AG08396 (cell line): ENCODE measurements at places on chromosomes 3 and 15.

DNA sequence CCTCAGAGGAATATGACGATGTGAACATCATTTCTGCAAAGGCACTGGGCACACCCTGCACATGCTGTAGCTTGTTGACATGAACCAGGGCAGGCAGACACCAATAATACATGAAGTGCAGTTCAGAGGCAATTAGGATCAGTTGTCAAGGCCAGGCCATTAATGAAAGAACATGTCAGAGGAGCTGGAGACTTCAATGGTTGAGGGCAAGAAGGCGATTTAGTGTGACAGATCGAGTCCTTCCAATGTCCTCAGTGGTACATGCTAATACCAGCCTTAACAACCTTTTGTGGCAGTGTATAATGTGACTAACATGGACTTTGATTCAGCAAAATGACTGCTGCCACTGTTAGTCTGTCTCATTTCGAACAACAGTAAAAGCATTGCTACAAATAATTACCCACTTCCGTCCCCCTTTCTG lies 205.2 kb upstream of the NANOGP8 start:
- DNase-seq, result no peak

DNA sequence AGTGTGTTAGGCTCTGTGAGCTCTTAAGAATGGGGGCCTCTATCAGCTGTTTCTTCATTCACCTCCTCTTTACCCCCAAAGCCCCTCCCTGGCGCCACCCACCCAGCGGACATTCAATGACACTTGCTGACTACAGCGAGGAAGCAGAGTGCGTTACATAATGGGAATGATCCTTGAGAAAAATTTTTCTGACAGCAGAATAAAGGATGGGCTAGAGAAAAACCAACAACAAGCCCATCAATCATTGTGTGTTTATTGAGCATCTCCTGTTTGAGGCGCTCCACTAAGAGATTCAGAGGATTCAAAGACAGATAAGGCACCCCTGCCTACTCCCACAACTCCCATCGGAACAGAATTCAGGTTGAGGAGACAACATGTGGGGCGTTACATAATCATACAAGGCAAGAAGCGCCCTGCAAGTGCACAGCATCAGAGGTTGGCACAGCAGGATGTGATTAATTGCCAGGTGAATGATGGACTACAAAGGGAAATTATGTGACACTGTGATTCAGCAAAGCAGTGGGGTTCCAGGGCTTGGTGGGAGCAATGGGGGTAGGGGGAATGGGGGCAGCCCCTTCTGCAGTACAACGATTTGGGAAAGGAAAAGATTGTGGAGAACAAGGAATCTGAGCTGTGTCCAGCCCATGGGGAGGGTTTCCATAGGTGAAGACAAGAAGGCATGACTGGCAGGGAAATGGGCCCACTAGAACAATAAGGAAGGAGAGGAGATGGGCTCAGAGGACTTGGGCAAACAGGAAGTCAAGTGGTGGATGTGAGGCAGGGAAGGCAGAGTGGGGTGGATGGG lies 141.3 kb upstream of the ATP2B2 start:
- no peak for DNase-seq

DNA sequence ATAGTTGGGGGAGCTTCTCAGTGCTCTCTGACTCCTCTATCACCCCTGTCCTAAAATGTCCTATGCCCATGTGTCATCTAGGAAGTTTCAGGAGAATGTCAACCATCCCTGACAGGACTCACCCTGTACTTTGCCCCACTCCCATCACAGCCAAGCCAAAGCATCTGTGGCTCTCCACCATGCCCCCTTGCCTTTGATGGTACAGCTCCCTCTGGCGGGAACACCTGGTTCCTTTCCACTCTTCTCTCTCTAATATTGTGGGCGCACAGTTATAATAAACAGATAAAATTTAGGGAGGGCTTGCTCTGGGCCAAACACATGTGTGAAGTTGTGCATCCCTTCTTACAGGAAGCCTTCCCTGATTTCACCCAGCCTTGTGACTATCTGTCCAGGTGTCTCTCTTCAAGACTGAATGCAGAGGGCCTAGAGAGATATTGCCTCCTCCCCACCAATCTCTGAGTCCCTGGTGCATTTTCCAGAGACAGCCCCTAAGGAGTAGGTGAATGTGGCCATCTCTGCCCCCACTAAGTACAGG lies 62.8 kb downstream of the ISG20 start:
- no peak for DNase-seq

DNA sequence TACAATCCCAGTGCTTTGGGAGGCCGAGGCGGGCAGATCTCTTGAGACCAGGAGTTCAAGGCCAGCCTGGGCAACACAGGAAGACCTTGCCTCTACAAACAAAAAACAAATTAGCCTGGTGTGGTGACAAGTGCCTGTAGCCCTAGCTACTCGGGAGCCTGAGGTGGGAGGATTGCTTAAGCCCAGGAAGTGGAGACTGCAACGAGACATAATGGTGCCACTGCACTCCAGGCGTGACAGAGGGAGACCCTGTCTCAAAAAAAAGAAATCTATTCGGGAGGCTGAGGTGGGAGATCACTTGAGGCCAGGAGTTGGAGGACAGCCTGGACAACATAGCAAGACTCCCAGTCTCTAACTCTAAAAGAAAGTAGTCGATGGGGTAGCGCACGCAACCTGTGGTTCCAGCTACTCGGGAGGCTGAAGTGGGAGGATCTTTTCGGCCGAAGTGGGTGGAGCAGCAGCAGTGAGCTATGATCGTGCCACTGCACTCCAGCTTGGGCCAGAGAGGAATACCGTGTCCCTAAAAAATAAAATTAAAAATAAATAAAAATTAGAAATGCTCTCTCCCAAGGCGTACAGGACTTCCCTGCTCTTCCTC lies 775 bp downstream of the C3orf33 start:
- DNase-seq, result no peak

GRCh38 chr3:172918165-172918564 lies 167.6 kb downstream of the ECT2 start:
- DNase-seq, result peak; percentile 3

DNA sequence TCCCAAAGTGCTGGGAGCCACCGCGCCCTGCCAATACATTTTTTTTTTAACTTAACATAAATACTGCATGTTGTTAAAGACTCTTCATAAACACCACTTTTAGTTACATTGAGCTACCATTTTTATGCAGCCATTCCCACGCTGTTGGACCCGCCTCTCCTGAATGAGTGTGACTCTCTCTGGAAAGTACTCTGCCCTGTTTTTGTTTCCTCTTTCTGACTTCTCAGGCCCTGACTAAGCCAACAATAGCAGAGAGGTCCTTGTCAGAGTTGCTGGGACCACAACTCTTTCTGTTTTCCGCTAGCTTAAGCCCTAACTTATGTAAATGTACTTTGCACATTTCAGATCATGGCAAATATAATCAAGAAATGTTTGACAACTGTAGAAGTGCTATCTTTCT lies 35.2 kb downstream of the PARP15 start:
- no peak for DNase-seq

- no peak for DNase-seq
These were observed 853.4 kb downstream of the IGSF11 start for GRCh38 chr3:118181274-118181673.

- DNase-seq, result no peak
These were observed 9.6 kb downstream of the STARD5 start for GRCh38 chr15:81314378-81314777.

- no peak for DNase-seq
These were observed 59.3 kb downstream of the MEIS2 start for GRCh38 chr15:37041042-37041441.

DNA sequence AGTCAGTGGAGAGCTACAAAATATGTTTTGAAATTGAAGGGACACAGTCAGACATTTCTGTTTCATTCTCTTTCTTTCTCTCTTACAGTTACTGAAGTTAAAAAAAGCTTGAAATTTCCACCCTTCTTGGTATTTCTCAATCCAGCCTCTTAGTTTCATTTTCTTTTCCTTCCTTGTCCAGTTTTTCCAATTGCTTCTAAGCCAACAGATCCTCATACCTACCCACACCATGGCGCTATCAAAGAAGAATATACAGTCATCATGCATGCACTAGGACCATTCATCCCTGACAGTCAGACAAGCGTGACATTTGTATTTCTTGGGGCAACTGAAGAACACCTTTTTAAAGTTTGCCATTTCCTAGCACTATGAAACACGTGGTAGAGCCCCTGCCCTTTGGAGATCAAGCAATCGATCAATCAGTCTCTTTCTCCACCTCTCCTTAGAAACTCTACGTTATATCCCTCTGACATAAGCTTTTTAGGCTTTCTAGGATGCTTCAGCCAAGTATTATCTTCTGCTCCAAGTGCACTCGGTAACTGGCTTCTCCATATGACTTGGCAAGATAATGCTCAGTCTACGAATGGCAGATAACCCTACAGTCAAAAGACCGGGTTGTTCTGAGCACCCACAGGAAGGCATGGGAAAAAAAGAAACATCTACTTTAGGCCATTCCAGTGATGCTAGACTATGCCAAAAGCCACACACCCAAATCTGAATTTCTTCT lies 65.4 kb downstream of the FBN1 start:
- DNase-seq, result no peak

- DNase-seq, result no peak
These were observed 98.6 kb upstream of the KLF13 start for GRCh38 chr15:31228011-31228484.

- no peak for DNase-seq
These were observed 31.0 kb upstream of the MFSD1 start for GRCh38 chr3:158770741-158771350.

GRCh38 chr15:62848632-62849050 lies 193.9 kb upstream of the TPM1 start:
- no peak for DNase-seq

DNA sequence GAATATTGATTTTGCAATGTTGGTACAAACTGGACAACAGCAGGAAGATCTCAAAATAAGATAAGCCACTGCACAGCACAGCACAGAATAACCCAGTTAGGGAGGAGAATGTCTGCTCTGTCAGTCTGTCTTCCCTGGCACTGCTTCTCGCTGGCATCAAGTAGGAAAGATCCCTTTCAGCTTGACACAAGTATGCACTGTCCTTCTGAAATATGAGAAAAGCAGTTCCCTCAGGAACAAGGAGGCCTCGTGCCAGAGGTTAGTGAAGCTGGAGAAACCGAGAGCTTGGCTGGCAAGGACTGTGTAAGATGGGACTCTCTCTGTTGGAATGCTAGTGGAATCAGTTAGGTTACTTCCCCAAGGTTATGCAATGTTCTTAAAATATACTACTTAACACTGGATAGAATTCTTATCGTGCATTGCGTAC lies 59.1 kb downstream of the FMN1 start:
- no peak for DNase-seq

GRCh38 chr3:134253475-134254226 lies 3.0 kb upstream of the RYK start:
- no peak for DNase-seq

DNA sequence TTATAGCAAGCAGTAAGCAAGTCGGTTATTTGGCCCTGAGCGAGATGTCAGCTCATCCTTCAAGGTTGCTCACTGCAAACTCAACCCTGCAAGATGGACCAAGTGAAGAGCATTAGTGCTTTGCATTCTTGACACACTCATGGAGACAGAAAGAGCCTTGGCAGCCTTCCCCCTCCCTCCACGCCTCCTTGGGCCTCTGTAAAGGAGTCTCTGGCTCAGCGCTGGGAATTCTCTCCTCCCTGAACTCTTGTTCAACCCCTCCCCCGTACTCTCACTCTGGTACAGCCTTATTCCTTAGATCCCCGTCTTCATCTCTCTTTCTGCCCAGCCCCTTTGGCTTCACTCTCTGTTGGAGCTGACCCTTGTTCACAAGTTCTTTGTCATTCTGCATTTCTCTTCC lies 2.2 kb upstream of the CX3CR1 start:
- DNase-seq, result no peak

GRCh38 chr3:7562892-7563291 lies 702.0 kb downstream of the GRM7 start:
- DNase-seq, result no peak

- DNase-seq, result no peak
These were observed 101.4 kb downstream of the KLHL25 start for GRCh38 chr15:85693277-85693676.

DNA sequence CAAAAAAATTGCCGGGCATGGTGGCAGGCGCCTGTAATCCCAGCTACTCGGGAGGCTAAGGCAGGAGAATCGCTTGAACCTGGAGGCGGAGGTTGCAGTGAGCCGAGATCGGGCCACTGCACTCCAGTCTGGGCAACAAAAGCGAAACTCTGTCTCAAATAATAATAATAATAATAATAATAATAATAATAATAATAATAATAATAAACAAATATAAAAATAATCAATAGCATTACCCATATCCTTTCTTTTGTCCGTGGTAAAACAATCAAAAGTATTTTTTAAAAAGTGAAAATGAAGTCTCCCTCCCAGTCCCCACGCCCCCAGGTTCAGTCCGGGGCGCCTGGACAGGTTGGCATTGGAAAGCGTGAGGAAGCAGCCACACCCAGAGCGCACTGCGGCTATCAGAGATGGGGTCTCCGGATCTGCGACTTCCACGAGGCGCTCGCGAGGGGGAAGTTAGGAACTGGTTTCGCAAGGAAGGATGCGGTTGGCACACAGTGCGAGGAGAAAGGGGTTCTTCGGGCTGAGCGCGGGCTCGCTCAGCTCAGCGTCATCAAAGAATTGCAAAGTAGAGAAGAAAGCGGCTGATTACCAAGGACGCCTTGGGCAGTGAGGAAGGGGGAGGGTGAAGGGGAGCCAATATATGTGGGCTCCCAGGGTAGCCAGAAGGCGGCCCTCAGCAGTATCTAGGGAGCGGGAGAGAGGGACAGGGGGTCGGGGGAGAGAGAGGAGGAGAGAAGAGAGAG lies 69.5 kb upstream of the EPHB3 start:
- DNase-seq, result no peak

- DNase-seq, result no peak
These were observed 547.5 kb downstream of the MCTP2 start for GRCh38 chr15:94778840-94779239.

DNA sequence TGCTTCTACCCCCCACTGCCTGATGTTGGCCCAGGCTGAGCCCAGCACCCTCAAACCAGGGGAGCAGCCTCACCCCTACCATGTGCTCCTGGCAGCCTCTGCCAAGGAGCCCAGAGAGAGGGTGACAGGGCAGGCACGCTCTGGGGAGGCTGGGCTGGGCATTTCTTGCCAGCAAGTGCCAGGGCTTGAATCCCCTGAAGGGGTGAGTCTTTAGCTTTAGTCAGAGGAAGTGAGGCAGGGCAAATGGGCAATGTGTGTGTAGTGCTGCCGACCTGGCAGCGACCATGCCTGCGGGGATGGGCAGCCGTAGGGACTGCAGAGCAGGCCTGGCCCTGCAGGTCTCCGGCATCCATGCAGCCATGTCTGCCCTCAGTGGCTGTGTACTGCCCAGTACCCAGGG lies 18.1 kb downstream of the DUSP7 start:
- no peak for DNase-seq

GRCh38 chr3:50381383-50381782 lies 22.1 kb upstream of the TMEM115 start:
- DNase-seq, result no peak

- no peak for DNase-seq
These were observed 6.1 kb downstream of the ATG3 start for GRCh38 chr3:112555535-112556170.
